Epithelial cell of proximal tubule (primary cell): ENCODE measurements at places on chromosomes 16 and 17. TPM values are rescaled to one million over a fixed set of nuclear protein-coding genes. Genes with fewer than 3 reads are reported as not detected.

NPIPA8 gene
- not detected in 2 replicates for total RNA-seq

TMEM238L gene
- not detected in 2 replicates for total RNA-seq

OSGIN1 gene
- 3.7 and 6.1 TPM in 2 replicates for total RNA-seq

SDK2 gene
- total RNA-seq = 0.07 and 0.12 TPM in 2 replicates

TMEM219 gene
- 92.1 and 139 TPM in 2 replicates for total RNA-seq

ITGB3 gene
- 65.9 and 181 TPM in 2 replicates for total RNA-seq

KRT34 gene
- 4.2 and 15.1 TPM in 2 replicates for total RNA-seq

C16orf96 gene
- not detected in 2 replicates for total RNA-seq

EMP2 gene
- total RNA-seq = 6.5 and 12.5 TPM in 2 replicates

CDH15 gene
- not detected in 2 replicates for total RNA-seq

PDE6G gene
- total RNA-seq = 14.2 and 23.5 TPM in 2 replicates

KRTAP4-9 gene
- 0.58 TPM in 1 of 2 replicates, not detected in the other for total RNA-seq

EPX gene
- total RNA-seq = not detected in 2 replicates

CACNB1 gene
- total RNA-seq = 2.4 and 5.9 TPM in 2 replicates

CLDN9 gene
- 0.29 and 3.5 TPM in 2 replicates for total RNA-seq

KRTAP3-2 gene
- not detected in 2 replicates for total RNA-seq

TMEM106A gene
- 3.2 and 3.3 TPM in 2 replicates for total RNA-seq

TNFRSF17 gene
- not detected in 2 replicates for total RNA-seq

MYH11 gene
- total RNA-seq = not detected in 2 replicates

NT5M gene
- total RNA-seq = 4.2 and 38.7 TPM in 2 replicates

SCRN2 gene
- total RNA-seq = 21.2 and 24.5 TPM in 2 replicates

ANKRD40CL gene
- not detected in 2 replicates for total RNA-seq

SAMD14 gene
- 2.9 and 11.5 TPM in 2 replicates for total RNA-seq

DRC7 gene
- total RNA-seq = not detected in 2 replicates

FBXW10 gene
- not detected in 2 replicates for total RNA-seq

SOX15 gene
- total RNA-seq = 18.7 and 19.0 TPM in 2 replicates

DBNDD1 gene
- 33.1 and 40.7 TPM in 2 replicates for total RNA-seq

SNX20 gene
- total RNA-seq = not detected in 2 replicates

MYH2 gene
- not detected in 2 replicates for total RNA-seq

CPHXL2 gene
- not detected in 2 replicates for total RNA-seq

TBC1D28 gene
- not detected in 2 replicates for total RNA-seq

TP53TG3F gene
- not detected in 2 replicates for total RNA-seq

PRCD gene
- 0.22 and 5.8 TPM in 2 replicates for total RNA-seq

OR2C1 gene
- not detected in 2 replicates for total RNA-seq

QRICH2 gene
- 0.69 and 2.0 TPM in 2 replicates for total RNA-seq

DERL2 gene
- 21.4 and 65.6 TPM in 2 replicates for total RNA-seq

COA3 gene
- 85.6 and 95.0 TPM in 2 replicates for total RNA-seq

HOXB6 gene
- 42.9 and 55.6 TPM in 2 replicates for total RNA-seq

MIS12 gene
- total RNA-seq = 19.0 and 27.3 TPM in 2 replicates

ICAM2 gene
- total RNA-seq = 18.4 and 19.9 TPM in 2 replicates

KRTAP3-1 gene
- total RNA-seq = not detected in 2 replicates

SYCE1L gene
- 2.4 and 10.7 TPM in 2 replicates for total RNA-seq

NDUFAF8 gene
- total RNA-seq = 51.9 and 72.3 TPM in 2 replicates

DNAI2 gene
- total RNA-seq = not detected in 2 replicates

RAMP2 gene
- total RNA-seq = 1.0 and 4.3 TPM in 2 replicates

TEX14 gene
- 0.06 TPM in 1 of 2 replicates, not detected in the other for total RNA-seq

LLGL2 gene
- total RNA-seq = 37.0 and 64.7 TPM in 2 replicates

PIK3R6 gene
- not detected in 2 replicates for total RNA-seq

TEKT1 gene
- total RNA-seq = not detected in 2 replicates

MT1G gene
- 40.2 and 1,970 TPM in 2 replicates for total RNA-seq

KRT33A gene
- total RNA-seq = not detected in 2 replicates

PRR15L gene
- 3.5 and 3.8 TPM in 2 replicates for total RNA-seq

ZG16 gene
- total RNA-seq = not detected in 2 replicates

MT1B gene
- total RNA-seq = not detected in 2 replicates

TTYH2 gene
- 0.29 and 1.2 TPM in 2 replicates for total RNA-seq
